GM23338 (cell line): ENCODE measurements at places on chromosomes 6 and 20.
A peak's percentile ranks its signal among the peaks of the same experiment; 100 is the strongest.

GRCh38 chr20:17875106-17875980 is 93.3 kb downstream of the SNX5 start:
- DNase-seq, result no peak

DNA sequence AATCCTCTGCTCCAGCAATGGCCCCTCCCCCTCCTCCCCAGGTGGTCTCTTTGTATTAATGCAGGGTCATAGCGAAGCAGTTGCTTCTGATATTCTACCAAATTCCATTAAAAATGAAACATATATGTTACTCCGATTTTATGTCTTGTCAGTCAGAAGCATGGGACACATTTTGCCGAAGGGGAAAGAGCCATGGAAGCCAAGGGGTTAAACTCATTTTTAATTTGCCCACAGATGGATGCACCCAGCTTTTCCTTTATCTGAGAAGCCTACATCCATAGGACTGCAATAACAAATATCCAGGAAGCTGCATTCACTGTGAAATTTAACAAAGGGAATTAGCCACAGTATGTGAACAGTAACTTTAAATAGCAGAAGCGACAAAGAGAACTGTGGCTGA is 688.2 kb downstream of the QKI start:
- no peak for DNase-seq

GRCh38 chr6:105740946-105741645 is 338.2 kb upstream of the PREP start:
- no peak for DNase-seq

GRCh38 chr20:54510541-54511129 is 35.2 kb downstream of the DOK5 start:
- DNase-seq, result peak; percentile 66

DNA sequence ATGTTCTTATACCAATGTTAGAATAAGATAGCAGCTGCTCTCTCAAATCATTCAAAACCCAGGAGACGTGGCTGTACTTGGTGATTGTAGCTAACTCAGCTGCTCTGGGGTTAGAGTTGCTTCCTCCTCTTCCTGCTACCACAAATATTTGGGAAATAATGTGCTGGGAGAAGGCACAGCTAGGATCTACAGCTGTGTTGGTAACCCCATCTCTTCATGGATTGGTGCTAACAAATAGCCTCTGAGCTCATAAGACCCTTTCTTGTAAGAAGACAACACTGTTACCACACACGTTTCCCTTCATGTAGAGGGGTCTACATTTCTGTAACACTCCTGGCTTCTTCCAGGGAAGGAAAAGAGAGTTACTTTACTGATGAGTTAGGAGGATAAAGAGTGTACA is 911.0 kb upstream of the CITED2 start:
- DNase-seq, result no peak

GRCh38 chr20:4560667-4561066 is 161.0 kb upstream of the PRND start:
- no peak for DNase-seq

- DNase-seq, result no peak
Measured at GRCh38 chr6:43391440-43392031, 22.1 kb upstream of the ZNF318 start.

- no peak for DNase-seq
Measured at GRCh38 chr20:53926428-53927028, 143.9 kb downstream of the BCAS1 start.

- DNase-seq, result peak; percentile 76
Measured at GRCh38 chr20:46099491-46100287, 9.9 kb upstream of the NCOA5 start.

DNA sequence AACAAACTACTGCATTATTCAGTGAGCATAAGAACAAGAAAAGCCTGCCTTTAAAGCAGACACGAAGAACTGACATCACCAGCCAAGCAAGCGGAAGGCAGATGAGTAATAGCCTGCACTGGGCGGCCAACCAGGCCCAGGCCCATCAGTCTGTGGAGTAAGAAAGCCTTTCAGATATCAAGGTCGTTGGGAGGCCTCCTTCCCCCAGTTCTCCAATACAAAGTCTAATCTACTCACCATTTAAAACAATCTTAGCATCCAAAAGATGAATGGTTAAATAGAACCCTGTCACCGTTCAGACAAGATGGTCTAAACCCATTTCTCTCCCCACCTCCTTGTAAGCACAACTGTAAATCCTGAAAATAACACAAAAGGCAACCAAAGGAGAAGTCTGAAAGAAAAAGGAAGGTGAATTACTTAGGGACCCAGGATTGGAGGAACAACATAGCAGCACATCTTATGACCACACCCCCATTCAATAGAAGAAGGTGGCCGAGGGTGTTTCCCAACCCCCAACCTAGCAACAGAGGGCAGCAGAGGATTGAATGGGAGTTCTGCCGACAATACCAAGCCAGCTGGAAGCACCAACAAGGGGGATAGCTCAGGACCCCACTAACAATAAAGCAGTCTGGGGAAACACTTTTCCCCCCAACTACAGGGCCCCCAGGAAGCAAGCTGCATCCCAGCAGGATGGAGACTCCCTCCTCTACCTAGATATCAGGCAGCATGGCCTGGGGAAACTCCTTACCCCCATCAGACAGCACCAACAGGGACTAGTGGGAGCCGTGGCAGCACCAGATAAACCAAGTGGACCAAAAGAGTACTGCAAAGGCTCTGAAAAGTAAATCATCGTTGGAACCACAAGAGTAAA is 67.9 kb downstream of the ZHX3 start:
- DNase-seq, result peak; percentile 91

DNA sequence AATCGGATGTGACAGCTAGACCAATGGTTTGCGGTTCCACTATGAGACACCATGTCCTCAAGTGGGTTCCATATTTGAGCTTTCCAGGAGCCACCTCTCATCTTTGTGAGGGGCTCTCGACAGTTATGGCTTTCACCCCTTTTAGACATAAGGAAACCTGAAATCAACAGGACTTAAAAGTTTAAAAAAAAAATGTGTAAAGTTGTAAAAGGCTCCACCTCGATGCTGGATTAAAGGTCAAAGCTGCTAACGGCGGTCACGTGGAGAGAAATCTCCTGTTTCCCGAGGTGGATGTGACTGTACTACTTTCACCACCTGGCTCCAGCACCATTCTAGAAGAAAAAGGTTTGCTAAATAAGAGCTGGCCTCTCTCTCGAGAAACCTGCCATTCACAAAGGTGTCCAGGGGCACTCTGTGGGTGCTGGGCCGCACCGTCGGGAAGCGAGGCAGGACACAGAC is 542 bp downstream of the ATP5F1E start:
- peak; percentile 25 for DNase-seq

GRCh38 chr6:79277109-79277508 is 42.6 kb upstream of the HMGN3 start:
- no peak for DNase-seq

GRCh38 chr6:19803331-19804204 is 33.6 kb upstream of the ID4 start:
- no peak for DNase-seq

- no peak for DNase-seq
Measured at GRCh38 chr20:32589256-32589655, 4.1 kb upstream of the NOL4L start.

DNA sequence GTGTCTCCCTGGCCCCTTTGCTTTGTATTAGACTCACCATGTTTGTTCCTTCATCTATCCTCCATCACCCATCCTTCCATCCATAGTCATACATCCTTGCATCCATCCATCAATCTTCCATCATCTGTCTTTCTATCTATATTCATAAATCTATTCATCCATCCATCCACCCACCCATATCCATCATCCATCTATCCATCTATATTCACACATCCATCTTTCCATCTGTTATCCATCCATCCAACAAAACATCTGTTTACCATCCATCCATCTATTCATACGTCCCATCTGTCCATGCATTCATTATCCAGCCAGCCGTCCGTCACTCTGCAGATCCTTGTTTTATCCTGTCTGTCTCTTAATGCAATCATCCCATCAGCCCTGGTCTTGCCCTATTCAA is 10.6 kb downstream of the DDR1 start:
- no peak for DNase-seq

DNA sequence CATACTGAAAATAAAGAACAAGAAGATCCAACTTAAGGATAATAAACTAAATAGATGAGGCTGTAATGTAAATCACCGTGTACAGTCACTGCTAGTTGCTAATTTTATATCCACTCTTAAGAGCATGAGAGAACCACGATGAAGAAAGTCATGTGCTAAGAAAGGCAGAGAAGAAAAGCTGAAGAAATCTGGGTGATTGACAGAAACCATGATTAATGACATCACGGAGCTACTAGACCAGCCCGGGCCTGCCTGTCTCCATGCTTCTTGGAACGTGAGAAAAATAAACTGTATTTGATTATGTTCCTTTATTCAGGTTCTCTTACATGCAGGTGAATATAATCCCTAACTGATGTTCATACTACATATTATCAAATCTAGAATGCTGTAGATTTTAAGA is 84.2 kb upstream of the E2F3 start:
- no peak for DNase-seq

DNA sequence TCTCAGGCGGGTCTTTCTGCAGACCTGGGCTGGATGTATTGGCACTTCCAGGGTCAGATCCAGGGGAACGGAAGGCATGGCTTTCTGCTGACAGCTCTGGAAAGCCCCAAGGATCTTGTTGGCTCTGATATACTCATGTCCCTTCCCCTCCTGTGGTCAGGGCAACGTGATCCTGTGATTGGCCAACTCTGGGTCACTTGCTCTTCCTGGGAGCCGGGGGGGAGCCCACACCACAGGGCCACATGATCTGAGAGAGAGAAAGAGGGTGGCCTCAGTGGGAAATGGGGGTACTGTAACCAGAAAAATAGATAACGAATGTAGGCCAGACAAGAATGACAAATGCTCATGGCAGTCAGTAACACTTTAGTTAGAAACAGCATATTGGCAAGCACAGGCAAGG is 223.0 kb downstream of the NFATC2 start:
- DNase-seq, result no peak

GRCh38 chr6:64644024-64644423 is 1008.4 kb downstream of the PHF3 start:
- no peak for DNase-seq

DNA sequence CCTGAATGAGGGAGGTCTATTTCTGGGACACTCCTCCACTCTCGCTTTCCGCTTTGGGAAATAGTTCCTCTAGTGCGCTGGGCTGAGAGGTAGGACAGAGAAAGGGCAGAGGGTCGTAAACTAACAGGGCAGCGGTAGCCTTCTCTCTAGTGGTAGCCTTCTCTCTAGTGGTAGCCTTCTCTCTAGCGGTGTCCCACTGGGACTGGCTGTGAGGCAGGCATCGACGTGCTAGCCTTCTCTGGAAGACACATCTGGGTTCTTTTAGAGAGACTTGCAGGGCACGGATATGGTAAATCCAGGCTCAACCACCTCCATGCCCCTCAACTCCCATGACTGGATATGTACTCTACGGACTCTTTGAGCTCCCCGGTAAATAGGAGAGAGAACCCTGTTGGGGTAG is 74.7 kb upstream of the SLC22A16 start:
- DNase-seq, result no peak

GRCh38 chr20:14378326-14378725 is 40.9 kb upstream of the FLRT3 start:
- no peak for DNase-seq

DNA sequence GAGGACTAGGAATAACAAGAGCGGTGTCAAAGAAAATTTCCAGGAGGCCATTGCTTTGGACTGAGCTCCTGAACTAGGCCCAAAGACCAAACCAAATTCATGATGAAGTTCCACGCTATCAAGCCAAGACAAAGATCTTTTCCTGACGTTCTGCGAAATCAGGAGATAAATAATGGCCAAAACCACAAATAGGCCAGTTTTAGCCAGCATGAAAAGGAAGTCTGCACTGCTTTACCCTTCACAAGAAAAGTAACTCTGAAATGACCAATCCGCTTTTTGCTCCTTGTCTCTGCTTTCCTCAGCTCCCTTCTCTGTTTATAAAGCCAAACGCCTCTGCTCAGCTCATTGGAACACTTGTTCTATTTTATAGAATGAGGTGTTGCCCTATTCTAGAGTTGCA is 6.7 kb downstream of the NCOA5 start:
- no peak for DNase-seq

- no peak for DNase-seq
Measured at GRCh38 chr6:108587258-108588059, 26.7 kb downstream of the FOXO3 start.

DNA sequence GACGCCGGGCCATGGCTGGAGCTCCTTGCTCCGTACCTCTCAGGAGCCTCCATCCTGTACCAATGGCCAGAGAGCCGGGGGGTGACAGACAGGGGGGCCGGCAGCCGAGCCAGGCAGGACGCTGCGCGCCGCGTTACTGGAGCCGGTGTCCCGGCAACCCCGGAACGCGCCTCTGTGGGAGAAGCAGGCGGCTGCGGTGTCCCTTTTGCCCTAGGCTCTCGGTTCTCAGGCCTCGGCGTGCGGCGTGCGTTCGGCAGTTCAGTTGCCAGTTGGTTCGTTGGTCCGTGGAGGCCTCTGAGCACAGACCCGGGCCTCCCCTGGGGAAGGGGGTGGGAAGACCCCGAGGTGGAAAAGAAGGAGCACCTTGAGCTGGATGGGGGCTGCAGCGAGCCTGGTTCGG is at the start of gene SPATS1:
Gene SPATS1 (plus strand): TSS at position 162 of the 400 bp plus-strand sequence. CDS start 446 bp downstream, outside the sequence.
- DNase-seq, result peak; percentile 85
